Lung (tissue), 17 donors: ENCODE measurements at places on chromosomes 5 and 9. TPM values are rescaled to one million over a fixed set of nuclear protein-coding genes. Genes with fewer than 3 reads are reported as not detected.

- H3K27ac ChIP-seq, result no peak overlapping the region
- no peak overlapping the region for H3K4me3 ChIP-seq
- H3K4me1 ChIP-seq, result no peaks in the 10 kb centered on the region
- no peaks in the 10 kb centered on the region for H3K27me3 ChIP-seq
These were observed 122.2 kb upstream of the MAN2A1 start for GRCh38 chr5:109567374-109568044.

DNA sequence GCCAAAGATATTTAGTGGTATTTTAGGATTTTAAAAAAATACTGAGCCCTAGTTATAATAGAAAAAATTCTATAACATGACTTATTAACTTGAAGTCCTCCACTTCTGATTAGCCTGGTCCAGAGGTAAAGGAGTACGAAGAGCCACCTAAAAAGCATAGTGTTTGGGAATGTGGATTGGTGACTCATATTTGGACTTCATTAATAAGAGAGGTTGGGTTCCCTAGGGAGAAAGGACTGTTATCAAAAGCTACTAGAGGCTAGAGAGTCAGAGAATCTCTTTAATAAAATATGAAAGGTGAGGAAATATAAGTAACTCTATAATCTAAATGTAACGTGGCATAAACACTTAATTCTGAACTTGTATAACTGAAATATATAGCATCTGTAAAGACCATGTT, 180.7 kb upstream of the TARS1 start:
- no peak overlapping the region for H3K27ac ChIP-seq
- no peak for DNase-seq
- H3K27me3 ChIP-seq, result no peaks in the 10 kb centered on the region
- no peak overlapping the region for H3K4me3 ChIP-seq
- H3K36me3 ChIP-seq, result no peaks in the 10 kb centered on the region

DNA sequence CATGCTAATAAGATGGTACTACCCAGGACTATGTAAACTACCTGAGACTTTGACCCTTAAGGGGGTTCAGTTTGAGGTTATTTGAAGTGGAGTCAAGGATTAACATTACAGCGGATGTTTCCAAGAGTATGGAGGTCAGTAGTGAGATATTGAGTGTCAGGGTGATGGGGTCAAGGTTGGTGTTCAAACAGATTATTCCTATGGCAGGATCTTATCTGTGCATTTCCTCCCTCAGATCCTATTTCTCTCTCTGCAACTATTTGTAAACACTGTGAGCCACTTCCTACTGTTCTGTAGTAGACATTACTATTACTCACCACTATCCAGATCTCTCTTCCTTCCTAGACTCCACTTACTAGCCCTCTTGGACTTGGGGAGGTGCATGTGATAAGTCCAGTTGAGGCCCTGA, 54.0 kb upstream of the STOM start:
- no peak for DNase-seq
- no peak overlapping the region for H3K27ac ChIP-seq
- H3K27me3 ChIP-seq, result no peaks in the 10 kb centered on the region
- no peak overlapping the region for H3K4me3 ChIP-seq
- H3K4me1 ChIP-seq, result no peaks in the 10 kb centered on the region
- H3K36me3 ChIP-seq, result no peaks in the 10 kb centered on the region

The NUTM2G gene
- total RNA-seq, result not detected

The OBP2B gene
- total RNA-seq, result not detected

The PPP1R26 gene
- 29.6 TPM for total RNA-seq

The SHOC1 gene
- total RNA-seq, result 0.48 TPM

The SLC22A4 gene
- total RNA-seq, result 10.9 TPM

The NR2F1-AS1 gene
- 8.9 TPM for total RNA-seq
